ENCODE measurements at places on chromosomes 16 and 17.
A peak's percentile ranks its signal among the peaks of the same experiment; 100 is the strongest.

DNA sequence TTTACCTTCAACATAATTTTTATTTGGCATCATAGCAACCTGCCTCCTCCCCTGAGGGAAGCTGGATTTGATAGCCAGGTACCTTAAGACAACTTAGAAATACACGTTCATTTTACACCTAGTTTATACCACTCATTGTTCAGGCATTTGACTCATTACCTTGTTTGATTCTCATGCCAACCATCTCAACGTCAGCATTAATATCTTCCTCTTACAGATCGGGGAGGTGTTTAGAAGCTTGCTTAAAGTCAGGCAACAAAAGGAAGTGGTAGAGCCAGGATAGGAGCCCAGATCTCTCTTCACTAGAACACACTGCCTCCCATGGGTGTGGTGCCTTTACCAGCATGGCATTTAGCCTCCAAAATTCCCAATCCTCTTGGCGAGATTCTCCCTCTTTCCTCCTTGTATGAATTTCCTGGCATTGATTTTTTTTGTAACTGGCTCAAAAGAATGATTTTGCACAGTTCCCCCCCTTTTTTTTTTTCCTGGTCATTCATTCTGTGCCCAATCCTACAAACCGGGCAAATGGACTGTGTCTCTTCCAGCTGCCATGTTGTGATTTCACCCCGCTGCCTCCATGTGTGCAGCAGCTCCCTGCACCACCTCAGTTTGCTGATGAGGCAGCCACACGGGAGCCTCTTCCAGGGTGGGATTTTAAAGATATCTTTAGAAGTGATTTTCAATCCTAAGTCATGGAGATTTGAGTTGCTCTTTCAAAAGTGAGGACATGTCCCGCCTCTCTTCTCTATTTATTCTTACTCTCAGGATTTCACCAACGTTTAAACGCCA lies 383.6 kb downstream of the UTP18 start:
- DNase-seq, result no peak

GRCh38 chr17:29210879-29211278 lies 30.7 kb upstream of the MYO18A start:
- peak; percentile 73 for DNase-seq

GRCh38 chr17:67183531-67183930 lies 61.5 kb downstream of the HELZ start:
- no peak for DNase-seq

- peak; percentile 69 for DNase-seq
Observed at GRCh38 chr17:64698725-64699124, 36.6 kb upstream of the SMURF2 start.

- no peak for DNase-seq
Observed at GRCh38 chr16:6777624-6778023, 555.0 kb upstream of the RBFOX1 start.

DNA sequence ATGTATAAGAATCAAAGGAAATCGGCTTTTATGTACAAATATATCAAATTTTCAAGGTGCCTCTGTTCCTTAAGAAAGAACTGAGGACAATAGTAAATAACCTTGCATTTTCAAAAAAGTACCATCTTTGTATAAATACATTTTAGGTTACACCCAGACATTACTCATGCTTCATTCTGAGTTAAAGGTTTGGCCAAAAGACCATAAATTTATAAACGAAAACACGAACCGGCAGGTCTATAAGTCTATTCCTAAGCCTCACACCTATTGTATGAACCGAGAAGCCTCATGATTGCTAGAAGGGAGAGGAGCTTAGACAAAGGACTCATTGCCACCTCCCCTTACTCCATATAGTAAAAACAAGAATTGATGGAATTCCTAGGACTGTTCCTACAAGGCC lies 94.6 kb upstream of the PSMD7 start:
- DNase-seq, result no peak

DNA sequence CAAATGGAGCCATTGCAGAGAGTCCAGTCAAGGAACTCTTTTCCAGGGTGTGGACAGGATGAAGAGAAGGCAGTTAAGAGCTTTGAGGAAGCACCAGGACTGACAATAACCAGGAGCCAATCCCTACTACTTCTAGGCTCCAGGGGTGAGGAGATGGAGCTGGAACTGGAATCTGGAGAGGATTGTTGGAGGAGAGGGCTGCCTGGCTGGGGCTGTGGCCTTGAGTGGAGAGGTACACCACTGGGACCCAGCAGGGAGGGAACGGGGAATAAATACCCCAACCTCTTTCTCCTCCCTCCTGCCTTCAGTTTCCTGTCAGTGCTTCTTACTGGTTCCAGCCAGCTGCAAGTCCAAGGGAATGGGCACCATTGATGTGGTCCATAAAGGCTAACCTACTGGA lies 32.2 kb upstream of the TMEM220 start:
- DNase-seq, result no peak

DNA sequence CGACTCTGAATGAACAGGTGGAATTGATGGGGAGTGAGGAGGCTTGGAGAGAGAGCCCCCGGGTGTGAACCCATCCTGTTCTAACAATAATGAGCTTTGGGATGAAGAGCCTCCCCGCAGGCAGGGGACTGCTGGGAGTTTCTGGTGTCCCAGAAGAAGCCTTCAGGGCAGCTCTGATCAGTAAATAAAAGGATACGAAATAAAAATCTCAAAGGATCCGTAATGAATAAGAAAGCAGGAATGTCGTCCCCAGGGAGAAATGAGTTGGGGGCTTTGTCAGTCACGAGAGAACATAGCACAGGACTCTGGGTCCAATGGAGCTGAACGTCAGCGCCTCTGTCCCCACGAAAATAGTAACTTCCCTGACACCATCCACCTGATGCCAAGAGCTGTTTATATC lies 113.4 kb downstream of the PITPNC1 start:
- peak; percentile 40 for DNase-seq

- peak; percentile 97 for DNase-seq
Observed at GRCh38 chr17:37752482-37752881, 7.6 kb upstream of the HNF1B start.

DNA sequence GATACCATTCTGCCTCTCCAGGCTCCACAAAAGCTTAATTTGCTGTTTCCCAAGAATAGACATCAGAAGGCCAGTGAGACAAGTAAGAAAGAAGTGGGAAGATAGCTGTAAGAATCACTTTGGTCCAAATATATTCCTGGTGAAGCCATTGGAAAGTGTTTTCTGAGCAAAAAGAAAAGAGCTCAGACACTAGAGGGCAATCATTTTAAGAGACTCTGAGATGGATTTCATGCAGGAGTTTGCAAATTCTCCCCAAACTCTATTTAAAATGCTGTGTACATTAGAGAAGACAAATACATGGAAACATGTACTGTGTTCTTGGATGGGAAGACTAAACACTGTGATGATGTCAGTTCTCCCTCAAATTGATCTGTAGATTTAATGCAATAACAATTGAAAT lies 8.0 kb upstream of the SLC6A2 start:
- no peak for DNase-seq

- DNase-seq, result peak; percentile 3
Observed at GRCh38 chr16:55622272-55622671, 33.5 kb upstream of the SLC6A2 start.

DNA sequence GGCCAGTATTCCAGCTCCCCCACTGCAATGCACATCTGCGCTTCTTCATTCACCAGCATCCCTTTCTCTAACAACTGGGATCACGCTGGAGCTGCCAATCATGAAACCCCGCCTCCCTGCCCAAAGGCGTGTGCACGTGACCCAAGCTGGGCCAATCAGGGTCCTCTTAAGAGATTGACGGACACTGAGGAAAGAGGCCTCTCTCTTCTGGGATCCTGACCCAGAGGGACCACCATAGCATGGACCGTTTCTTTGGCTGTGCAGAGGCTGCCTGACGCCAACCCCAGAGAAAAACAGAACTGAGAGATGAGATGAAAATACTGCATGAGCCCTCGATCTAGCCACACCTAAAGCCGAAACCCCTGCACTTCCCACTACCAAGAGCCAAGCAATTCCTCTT lies 32.0 kb downstream of the COTL1 start:
- peak; percentile 38 for DNase-seq

All from ELR (cell line).